Fibroblast of skin of left quadriceps (primary cell): ENCODE measurements at places on chromosomes 6 and 20.

DNA sequence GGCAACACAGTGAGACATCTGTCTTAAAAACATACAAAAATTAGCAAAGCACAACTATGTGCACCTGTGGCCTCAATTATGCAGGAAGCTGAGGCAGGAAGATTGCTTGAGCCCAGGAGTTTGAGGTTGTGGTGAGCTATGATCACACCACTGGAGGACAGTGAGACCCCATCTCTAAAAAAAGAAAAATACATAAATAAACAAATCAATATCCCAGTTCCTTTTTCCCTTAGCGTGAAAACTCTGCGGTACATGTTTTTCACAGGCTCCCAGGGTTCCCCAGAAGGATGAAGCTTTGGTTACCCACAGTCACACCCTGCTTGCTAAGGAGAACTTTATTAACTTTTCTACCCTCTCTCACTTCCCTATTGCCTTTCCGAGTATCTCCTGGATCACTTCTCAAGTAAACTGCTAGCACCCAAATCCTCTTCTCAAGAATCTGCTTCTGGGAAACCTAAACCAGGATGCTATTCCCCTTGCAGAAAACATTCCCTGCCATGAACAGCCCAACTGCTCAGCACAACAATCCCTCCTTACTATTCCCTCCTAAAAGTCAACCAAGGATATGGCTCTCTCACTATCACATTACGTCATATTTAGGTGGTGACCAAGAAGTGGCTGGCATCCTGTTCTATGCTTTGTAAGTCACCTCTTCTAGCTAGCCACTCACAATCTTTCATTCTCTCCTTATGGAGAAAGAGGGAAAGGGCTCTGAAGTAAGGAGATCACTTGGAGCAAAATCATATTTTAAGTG is 122.4 kb downstream of the IPCEF1 start:
- DNase-seq: no peak

DNA sequence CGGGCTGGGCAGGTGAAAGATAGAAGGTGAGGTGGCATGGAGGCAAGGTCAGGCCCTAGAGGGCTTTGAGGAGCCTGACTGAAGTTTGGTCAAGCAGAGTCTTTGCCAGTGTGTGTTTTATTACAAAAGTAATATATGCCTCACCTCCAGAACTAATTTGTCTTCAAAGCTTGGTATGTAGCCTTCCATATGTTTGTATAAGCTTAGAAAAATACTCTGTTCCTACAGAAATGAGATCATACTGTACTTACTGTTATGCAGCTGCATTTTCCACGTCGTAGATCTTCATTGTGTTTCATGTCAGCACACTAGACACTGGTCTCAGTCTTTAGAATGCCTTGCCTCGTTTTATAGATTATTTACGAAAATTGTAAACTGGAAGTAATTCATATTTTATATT is 61.8 kb downstream of the ANKS1A start:
- no peak for DNase-seq

GRCh38 chr6:134046054-134046453 is 6.4 kb downstream of the SLC2A12 start:
- no peak for DNase-seq

DNA sequence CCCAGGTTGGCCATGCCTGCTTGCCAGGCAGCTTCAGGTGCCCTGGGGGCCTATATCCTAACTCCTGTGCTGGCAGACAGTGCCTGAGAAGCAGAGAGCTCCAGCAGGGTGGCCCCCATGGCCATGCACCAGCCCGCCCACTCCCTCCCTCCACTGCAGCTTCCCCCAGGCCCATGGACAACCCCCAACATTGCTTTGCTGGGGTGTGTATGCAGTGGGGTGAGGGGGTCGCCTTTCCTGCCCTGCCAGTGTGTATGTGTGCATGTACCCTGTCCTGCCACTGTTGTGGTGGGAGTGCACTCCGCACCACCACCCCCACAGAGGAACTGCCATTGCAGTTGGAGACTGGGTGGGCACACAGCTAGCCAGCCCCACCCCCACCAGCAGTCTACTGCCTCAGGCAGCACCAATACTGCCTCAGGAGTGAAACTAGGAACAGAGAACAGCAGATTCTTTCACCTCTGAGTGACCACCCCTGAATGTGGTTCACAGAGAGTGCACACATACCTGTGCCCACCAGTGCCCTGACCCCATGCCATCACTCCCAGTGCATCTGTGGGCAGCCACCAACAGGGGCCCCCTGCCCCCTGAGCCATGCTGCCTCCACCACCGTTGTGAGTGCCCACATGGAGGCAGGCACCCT is 151.1 kb downstream of the LRRC1 start:
- no peak for DNase-seq

GRCh38 chr6:55239099-55239498 is 64.8 kb downstream of the HCRTR2 start:
- peak; percentile 23 for DNase-seq

DNA sequence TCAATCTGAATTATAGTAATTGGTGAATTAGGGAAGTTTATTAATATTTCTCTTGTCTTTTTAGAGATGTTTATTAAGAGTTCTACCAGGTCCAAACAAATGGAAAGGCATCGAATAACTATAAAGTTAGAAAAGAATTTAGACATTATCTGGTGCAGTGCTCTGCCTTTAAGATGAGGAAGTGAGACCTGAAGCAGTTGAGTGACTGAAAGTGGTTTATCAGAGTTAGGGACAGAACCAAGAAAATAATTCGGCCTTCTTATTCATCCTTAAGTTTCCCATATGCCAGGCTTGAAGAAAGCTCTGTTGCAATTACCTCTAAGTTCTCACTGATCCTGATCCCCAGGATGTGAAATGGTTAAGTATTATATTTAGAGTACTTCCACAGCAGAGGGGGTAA is 94.2 kb upstream of the FLRT3 start:
- no peak for DNase-seq

- no peak for DNase-seq
Observed at GRCh38 chr6:27092316-27092692, 155.2 kb upstream of the PRSS16 start.

DNA sequence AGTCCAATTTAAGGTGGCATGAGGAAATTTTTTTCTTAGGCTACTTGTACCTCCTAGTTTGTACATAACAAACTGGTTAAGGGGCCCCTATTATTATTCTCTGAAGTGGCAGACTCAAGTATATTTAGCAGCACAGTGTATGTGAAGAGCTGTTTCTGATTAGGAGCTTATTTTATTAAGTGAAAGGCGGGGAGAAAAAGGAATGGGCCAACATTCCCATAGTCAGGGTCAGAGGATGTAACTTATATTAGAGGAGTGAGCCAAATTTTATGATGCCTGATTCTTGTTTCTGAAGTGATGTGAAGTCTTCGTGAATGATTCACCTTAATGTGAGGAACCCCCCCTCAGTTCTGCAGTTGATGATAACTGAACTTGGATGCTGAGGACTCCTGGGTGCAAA is 2.8 kb downstream of the HECA start:
- DNase-seq: no peak

DNA sequence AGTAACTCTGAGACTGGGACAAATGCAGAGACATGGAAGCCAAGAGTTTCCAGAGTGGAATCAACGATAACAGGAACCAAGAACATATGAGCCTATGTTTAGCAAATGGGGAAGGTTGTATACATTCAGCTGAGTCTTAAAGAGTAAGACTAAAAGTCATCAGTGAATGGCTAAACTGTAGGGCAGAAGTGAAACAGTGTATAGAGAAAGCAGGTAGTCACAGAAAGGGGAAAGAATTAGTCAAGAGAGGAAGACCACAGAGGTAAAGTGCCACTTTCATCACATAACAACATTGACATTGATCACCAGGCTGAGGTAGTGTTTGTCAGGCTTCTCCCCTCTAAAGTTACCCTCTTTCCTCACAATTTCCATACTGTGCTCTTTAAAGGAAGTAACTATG is 306.5 kb upstream of the SPTLC3 start:
- DNase-seq: no peak

DNA sequence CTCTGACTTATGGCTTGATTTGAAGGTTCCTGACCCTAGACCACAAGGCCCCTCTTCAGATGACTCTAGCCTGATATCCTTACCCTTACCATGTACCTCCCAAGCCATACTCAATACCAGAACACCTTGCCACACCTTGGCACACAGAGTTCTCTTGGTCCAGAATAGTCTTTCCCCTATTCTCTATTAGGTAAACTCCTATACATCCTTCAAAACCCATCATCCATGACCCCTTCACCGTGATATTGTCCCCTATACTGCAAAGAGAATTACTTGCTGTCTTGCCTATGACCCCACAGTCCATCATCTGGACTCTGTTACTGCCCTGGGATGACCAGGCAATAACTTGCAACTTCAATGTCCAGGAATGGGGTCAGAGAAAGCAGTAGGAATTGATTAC is 31.8 kb upstream of the DSN1 start:
- no peak for DNase-seq

DNA sequence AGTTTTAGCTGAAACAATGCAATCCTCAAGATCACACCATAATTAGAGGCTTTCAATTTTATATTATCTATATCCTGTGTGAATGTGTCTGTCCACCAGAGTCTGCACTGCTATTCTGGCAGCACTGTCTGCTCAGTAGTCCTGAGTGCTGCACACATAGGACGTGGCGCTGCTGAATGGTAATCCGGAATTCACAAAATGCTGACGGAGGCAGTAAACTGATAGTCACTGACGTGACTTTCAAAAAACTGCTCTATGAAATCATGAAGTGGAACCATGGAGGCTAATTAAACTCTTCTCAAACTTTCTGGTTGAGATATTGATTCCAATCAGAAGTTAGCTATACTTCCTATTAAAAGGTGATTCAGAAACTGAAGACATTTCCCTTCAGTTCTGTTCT is 190.8 kb upstream of the NOX3 start:
- DNase-seq: no peak

- DNase-seq: peak; percentile 32
Observed at GRCh38 chr20:208942-209566, 18.0 kb upstream of the DEFB129 start.

DNA sequence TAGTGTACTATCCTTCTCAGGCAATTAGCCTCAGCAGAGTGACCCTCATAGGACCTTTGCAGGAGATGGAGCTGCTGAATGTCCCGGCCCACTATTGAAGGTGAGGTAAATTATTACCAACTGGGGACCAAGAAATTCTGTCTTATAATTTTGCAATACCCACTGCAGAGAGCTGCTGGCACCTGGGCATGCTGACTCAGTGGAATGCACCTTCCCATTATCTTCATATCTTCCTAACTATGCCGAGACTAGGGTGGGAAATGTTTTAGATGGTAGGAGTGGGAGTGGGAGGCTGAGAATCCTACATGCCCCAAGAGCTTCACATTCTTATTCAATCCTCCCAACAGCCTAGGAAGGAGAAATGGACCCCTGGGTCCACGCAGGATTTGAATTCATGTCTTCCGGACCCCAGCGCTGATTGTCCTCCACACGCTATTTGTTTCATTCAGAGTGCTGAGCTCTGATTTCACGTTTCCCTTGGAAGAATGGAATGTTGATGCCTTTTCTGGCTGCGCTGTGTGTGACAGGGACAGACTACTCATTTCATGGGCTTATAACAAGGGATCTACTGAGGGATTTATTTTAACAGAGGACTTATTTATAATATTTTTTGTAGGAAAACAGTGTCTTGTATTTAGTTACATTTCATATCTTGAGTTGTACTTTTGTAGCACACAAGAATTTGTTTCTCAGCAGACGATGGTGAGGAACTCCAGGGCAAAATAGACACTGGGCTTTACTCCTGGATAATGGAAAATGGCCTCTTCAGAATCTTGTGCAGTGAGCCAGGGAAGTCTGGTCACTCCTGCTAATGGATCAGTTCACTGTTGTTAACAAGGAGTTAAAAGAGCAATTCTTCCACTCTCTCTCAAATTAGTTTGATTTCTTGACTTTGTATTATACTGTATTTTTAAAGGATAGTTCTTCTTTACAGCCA is 66.4 kb downstream of the FYN start:
- no peak for DNase-seq

GRCh38 chr20:37669062-37669772 is 24.6 kb upstream of the CTNNBL1 start:
- no peak for DNase-seq

DNA sequence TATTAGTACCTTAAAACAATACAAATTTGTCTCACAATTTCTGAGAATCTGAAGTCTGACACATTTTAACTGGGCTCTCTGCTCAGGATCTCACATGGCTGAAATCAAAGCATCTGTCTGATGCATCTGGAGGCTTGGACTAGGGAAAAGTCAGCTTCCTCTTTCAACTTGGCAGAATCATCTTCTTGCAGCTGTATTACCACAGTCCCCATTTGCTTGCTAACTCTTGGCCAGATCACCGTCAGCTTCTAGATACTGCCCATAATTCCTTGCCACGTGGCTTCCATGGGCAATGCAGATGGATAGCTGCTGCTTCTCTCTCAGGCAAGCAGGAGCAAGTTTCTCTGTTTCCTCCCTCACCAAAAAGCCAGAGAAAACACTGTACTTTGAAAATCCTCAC is 1106.4 kb upstream of the CITED2 start:
- DNase-seq: peak; percentile 40

GRCh38 chr6:167956983-167957492 is 40.4 kb upstream of the KIF25 start:
- DNase-seq: no peak

DNA sequence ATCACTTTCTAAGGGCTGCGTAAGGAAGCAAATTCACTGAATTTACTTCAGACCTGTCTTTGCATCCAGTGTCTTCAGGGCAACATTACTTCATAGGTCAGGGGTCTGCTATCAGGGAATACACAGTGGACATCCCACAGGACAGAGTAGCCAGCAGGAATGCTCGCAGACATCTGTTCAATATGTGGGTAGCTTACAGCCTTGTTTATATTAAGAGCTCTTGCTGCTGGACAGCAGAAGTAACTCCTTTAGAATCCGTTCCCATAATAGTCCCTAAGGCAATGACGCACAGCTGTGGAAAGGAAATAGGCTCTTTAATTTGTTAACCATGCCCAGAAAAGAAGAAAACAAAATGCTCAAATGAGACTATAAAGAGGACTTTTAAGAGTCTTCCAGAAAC is 198.7 kb downstream of the MOXD1 start:
- DNase-seq: peak; percentile 57

DNA sequence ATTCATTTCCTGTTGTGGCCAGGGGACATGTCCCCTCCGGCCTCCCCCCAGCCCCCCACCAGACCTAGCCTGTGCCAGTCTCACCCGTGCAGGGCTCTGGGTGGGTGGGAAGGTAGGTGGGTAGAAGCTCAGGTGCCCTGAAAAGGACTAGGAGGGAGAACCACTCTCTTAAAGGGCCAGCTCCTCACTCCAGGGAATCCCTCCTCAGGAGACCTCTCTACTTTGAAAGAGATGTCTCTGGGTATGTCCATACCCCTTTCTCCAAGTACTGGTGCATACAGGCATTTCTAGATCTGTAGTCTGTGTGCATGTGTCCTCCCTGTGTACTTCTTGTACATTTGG is 60.8 kb upstream of the EPB41L1 start:
- no peak for DNase-seq

GRCh38 chr20:19289451-19289850 is 77.0 kb downstream of the SLC24A3 start:
- no peak for DNase-seq

DNA sequence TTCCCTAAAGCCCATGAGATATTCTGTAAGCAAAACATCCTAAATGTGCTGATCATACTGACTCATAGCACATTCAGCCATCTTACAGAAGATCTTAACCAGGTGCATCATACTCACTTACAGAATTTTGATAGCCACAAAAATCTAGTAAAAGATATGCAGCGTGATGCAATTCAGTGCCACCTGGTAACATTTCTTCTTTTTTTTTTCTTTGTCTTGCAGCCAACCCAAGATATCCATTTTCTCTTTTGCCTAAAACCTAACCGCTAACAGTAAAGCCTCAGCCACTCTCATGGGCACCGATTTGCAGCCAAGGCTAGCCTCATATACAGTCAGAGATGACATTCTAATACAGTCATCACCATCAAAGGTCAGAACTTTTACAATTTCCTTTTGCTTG is 293.3 kb downstream of the HACE1 start:
- no peak for DNase-seq

- no peak for DNase-seq
Observed at GRCh38 chr20:45842169-45842812, 8.7 kb downstream of the SNX21 start.
